Activated CD8-positive, alpha-beta memory T cell treated with anti-CD3 and anti-CD28 coated beads, Interleukin-2, amount 10 ng/mL, durations not matched to agents 7 days and 5 days (primary cell): ENCODE measurements at places on chromosomes 16 and 17.
A peak's percentile ranks its signal among the peaks of the same experiment; 100 is the strongest.

DNA sequence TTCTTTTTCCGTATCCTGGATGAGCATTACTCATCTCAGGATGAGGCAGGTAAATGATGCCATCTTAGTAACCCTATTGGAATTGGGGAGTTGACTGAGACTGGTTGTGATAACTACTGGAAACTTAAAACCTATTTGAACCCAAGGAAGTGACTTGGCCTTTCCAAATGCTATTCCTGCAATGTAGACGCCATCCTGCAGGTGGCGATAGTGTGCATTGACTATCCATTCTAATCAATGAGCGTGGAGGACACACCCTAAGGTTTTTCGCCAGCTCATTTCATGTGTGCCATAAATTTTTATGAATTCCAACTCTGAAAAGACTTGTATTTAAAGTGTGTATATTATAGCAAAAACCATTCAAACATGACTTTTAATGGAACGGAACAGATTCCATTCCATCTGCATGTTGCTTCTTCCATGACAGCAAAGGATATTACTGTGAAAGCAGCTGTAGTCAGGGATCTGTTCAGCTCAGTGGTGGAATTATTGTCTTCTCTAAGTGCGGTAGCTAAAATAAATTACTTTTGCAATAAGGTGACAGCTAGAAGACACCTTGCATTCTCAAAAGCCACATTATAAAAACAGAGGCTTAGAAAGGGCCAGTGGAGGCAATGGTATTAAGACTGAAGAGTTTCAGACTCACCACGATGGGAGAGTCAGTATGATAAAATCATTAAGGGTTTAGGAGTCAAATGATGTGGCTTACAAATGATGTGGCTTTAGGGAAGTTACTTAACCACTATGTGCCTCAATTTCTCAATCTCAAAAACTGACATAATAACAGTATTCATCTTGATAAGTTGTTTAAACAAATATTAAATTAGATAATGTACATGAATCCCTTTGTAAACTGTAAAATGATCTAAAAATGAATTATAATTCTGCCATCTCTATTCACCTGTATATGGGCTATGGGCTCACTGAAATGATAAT, 55.5 kb downstream of the SYT17 start:
- H3K4me3 ChIP-seq: no peak overlapping the region
- DNase-seq: peak; percentile 48
- no peaks in the 10 kb centered on the region for H3K4me1 ChIP-seq
- H3K36me3 ChIP-seq: no peaks in the 10 kb centered on the region
- no peak overlapping the region for H3K27ac ChIP-seq

DNA sequence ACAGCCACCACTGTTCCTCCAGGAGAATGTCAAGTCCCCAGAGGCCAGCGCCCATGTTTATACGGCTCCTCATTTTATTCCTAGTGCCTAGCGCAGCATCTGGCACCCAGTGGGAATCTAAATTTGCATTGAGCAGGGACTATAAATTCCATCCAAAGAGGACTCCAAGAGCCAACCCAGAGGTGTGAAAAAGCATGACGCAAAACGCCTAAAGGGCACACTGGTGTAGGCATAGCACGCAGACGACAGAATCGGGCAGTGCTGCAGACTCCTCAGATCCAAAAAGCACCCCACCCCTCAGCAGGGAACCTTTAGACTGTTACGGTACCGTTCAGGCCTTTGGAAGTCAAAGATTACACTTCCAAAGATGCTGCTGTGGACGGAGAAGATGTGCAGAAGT, 19.5 kb downstream of the TEKT5 start:
- H3K36me3 ChIP-seq: no peaks in the 10 kb centered on the region
- no peak for DNase-seq
- peaks cover 10% of the 10 kb centered on the region for H3K27me3 ChIP-seq
- H3K4me1 ChIP-seq: no peaks in the 10 kb centered on the region
- H3K27ac ChIP-seq: no peak overlapping the region

DNA sequence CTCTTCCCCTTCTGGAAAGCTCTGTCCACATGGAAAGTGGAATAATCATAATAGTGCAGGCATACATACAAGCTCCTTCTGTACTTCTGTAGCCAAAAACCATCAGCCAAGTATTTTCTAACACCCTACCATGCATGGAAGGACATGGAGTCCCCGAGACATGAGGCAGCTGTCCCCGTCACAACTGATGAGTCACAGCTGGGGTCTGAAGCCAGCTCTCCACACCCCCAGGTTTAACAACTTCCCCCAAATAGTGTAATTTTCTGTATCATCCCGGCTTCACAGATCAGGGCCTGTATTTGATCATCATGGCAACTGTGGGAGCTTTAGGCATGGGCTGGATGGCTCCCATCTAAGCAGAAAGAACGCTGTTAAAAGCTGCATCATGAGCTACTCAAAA, 16.6 kb downstream of the C16orf96 start:
- no peak overlapping the region for H3K4me3 ChIP-seq
- H3K27me3 ChIP-seq: no peaks in the 10 kb centered on the region
- DNase-seq: no peak
- H3K4me1 ChIP-seq: peaks cover 15% of the 10 kb centered on the region
- no peaks in the 10 kb centered on the region for H3K36me3 ChIP-seq
- H3K27ac ChIP-seq: no peak overlapping the region

DNA sequence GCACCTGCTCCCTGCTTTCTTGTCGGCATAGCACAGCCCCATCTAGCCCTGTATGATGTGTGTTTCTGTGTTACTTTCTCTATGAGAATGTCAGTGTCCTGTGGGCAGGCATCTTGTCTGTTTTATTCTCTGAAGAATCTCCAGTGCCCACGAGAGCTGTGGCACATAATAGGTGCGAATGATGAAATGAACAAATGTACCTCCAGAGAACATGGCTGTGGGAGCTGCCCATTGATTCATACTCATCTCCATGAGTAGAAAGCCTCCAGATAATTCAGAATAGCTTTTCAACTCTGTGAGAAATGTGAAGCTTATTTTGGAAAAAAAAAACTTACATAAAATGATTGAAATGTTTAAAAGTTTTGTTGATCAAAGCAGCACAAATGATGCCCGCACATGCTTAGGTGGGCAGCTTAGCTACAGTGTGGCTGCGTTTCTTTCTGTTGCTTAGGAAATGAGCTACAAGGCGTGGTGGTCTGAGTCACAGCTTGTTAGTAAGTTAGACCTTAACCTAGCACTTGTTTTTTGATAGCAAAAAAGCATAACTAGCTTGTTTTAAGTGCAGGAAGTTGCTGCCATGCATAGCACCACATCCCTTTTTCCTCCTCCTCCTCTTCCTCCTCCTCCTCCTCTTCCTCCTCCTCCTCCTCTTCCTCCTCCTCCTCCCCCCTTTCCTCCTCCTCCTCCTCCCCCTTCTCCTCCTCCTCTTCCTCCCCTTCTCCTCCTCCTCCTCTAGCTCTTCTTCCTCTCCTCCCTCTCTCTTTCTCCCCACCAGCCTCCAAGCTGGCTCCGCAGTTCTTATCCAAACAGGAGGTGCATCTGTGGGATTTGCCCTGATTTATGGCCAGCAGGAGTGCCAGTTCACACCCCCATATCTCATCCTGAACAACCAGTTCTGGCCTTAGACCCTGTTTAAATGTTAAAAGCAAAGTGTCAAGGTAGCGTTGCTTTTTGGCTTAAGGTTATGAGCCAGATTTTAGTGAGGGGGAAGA, 221.5 kb downstream of the IRF8 start:
- no peak overlapping the region for H3K4me3 ChIP-seq
- H3K27me3 ChIP-seq: peaks cover 8% of the 10 kb centered on the region
- H3K27ac ChIP-seq: no peak overlapping the region
- H3K4me1 ChIP-seq: no peaks in the 10 kb centered on the region

- peak overlapping the region; percentile 67 for H3K4me3 ChIP-seq
- peak overlapping the region; percentile 97 for H3K27ac ChIP-seq
- H3K36me3 ChIP-seq: peaks cover 3% of the 10 kb centered on the region
- peak; percentile 77 for DNase-seq
- H3K4me1 ChIP-seq: peaks cover 35% of the 10 kb centered on the region
- no peaks in the 10 kb centered on the region for H3K27me3 ChIP-seq
These were observed 3.4 kb downstream of the ZNF688 start for GRCh38 chr16:30567991-30568638.

DNA sequence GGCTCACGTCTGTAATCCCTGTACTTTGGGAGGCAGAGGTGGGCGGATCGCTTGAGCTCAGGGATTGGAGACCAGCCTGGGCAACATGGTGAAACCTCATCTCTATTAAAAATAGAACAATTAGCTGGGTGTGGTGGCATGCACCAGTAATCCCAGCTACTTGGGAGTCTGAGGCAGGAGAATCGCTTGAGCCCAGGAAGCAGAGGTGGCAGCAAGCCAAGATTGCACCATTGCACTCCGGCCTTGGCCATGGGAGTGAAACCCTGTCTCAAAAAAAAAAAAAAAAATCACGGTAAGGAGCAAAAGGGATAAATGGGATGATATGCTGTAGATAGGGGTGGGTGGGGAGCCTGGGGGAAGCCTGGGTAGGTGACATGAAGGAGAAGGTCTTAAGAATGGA, 20.4 kb upstream of the TMEM98 start:
- no peak overlapping the region for H3K27ac ChIP-seq
- peaks cover 7% of the 10 kb centered on the region for H3K27me3 ChIP-seq
- H3K36me3 ChIP-seq: no peaks in the 10 kb centered on the region
